ENCODE measurements at places on chromosomes 12 and 14. TPM values are rescaled to one million over a fixed set of nuclear protein-coding genes. Genes with fewer than 3 reads are reported as not detected.

RND1 gene
- 0.46 TPM for total RNA-seq

KRT2 gene
- total RNA-seq: 0.28 TPM

NUDT14 gene
- total RNA-seq: 24.0 TPM

KRT85 gene
- total RNA-seq: not detected

CCDC175 gene
- not detected for total RNA-seq

NTF3 gene
- total RNA-seq: not detected

KRT74 gene
- 0.33 TPM for total RNA-seq

RNASE3 gene
- not detected for total RNA-seq

CCDC197 gene
- not detected for total RNA-seq

IFNG-AS1 gene
- not detected for total RNA-seq

IAPP gene
- not detected for total RNA-seq

DCN gene
- total RNA-seq: 7.9 TPM

TCL1A gene
- total RNA-seq: not detected

CD163 gene
- total RNA-seq: not detected

NID2 gene
- total RNA-seq: 3.4 TPM

ARHGDIB gene
- total RNA-seq: 33.1 TPM

NAA30 gene
- 11.7 TPM for total RNA-seq

TAS2R10 gene
- total RNA-seq: 0.14 TPM

BRI3BP gene
- total RNA-seq: 18.1 TPM

Data from airway epithelial cell (primary cell).